Activated naive CD8-positive, alpha-beta T cell treated with anti-CD3 and anti-CD28 coated beads for 36 hours (primary cell): ENCODE measurements at places on chromosomes 12 and 14.

DNA sequence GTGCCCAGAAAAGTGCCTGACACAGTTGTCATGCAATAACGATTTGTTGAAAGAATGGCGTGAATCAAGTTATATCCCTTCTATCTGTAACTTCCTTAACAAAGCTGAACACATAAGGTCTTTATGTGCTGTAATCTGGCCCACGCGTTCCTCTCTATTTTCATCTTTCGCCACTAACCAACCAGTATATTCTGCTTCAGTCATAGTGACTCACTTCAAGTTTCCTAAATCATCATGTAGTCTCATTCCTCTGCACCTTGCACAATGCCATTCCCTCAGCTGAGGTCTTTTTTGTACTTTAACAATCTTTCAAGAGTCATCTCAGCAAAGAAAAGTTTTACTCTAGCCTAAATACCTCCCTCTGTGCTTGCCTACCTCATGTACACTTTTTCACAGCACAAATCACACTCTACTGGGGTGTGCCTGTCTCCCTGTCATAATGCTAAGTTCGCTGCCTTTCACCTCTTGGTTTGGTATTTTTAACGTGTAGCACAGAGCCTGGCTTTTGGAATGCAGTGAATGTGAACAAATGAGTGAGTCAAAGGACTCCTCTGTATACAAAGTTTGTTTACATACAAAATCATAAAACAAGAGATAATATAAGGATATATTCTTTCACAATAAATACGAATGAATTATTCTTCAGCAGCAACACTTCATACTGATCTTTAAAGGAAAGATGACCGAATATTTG, 2.9 kb upstream of the CMAS start:
- DNase-seq = no peak

- DNase-seq = no peak
Measured at GRCh38 chr12:131122631-131123030, 168.9 kb downstream of the ADGRD1 start.

DNA sequence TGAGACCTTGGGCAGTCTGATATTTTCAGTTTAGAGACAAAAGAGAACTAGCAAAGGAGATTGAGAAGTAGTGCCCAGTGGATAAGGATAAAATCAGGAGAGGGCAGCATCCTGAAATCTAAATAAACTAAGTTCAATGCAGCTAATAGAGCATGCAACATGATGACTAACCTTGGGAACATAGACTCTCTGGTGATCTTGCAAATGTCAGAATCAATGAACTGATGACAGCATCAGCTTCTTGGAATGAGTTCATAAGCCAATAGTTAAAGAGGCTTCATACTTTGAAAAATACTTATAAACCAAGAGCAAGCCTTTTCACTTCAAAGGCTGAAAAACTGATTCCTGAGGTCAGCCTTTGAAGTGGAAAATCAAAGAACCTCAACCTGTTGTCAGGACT, 8.2 kb downstream of the TAS2R19 start:
- DNase-seq = no peak

DNA sequence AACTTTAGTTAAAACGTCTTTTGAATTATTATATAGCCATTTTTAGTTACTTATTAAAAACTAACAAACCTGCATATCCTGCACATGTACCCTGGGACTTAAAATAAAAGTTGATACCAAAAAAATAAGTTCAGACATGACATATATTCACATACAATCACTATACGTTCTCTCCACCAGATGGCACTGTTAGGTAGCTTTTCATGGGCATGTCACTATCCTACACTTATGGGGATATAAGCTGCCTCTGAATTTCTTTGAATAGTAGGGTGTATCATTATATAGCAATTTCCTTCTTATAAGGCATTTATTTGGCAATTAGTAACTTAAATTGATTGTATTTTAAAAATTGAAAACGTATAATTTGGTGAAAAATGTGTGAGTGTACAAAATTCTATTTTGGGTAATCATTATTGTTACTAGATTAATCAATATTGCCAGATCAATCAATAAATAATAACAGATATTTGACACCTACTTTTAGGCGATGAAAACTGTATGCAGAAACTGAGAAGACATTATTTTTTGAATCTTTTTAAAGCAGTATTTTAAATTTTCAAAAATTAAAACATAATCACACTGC, 31.8 kb upstream of the OR10A7 start:
- peak; percentile 14 for DNase-seq

GRCh38 chr14:51119411-51120051, 24.6 kb upstream of the TRIM9 start:
- DNase-seq = no peak
